ENCODE measurements at places on chromosomes 16 and 17.

DNA sequence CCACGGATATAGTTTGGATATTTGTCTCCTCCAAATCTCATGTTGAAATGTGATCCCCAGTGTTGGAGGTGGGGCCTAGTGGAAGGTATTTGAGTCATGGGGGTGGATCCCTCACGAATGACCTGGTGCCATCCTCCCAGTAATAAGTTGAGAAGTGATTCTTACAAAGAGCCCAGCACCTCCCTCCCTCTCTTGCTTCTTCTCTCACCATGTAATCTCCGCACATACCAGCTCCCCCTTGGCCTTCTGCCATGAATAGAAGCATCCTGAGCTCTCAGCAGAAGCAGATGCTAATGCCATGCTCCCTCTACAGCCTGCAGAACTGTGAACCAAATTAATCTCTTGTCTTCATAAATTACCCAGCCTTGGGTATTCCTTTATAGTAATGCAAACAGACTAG lies 41.9 kb upstream of the RBBP6 start:
- DNase-seq: no peak

GRCh38 chr17:73157521-73157890 lies 7.3 kb upstream of the SSTR2 start:
- DNase-seq: no peak

DNA sequence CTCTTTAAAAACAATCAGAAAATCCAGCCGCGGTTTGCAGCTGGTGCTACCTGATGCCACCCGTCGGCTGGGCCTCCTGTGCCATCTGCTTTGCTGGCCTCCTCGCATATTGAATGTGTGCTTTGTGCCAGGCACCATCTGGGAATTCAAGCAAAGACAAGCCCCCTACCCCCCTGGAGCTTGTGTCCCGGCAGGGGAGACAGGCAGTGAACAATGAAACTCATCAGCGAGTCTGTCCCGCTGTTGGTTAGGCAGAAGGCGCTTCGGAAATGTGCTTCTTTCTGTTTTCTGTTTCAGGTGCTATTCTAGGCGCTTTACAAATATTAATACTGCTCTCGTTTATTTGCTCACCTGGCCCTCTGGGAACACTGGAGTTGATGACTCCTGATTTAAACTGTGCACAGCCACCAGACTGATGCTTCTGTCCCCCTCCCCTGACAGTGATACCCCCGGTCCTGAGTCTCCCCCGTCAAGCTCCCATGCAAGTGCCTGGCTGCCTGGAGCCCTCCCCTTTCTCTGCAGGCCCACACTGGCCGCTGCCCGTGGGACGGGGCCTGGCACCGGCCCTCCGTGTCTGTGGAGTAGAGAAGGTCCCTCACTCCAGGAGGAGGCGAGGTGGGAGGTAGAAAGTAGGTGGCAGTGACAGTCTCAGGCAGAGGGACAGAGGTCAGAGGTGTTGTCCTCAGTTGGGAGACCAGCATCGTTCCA lies 126.1 kb upstream of the PLCG2 start:
- DNase-seq: no peak

GRCh38 chr17:69878661-69879060 lies 196.4 kb upstream of the KCNJ16 start:
- DNase-seq: no peak

- no peak for DNase-seq
Observed at GRCh38 chr17:46071796-46072195, 72.7 kb downstream of the STH start.

- DNase-seq: no peak
Observed at GRCh38 chr17:81418710-81419318, 23.6 kb downstream of the BAHCC1 start.

GRCh38 chr16:14448879-14449278 lies 181.2 kb downstream of the PARN start:
- DNase-seq: no peak

Data from activated T-helper 9 cell treated with anti-CD3 and anti-CD28 coated beads, Interleukin-2, amount 50 U/mL, for 16 hours (primary cell).